ENCODE measurements at places on chromosomes 1 and 21.

DNA sequence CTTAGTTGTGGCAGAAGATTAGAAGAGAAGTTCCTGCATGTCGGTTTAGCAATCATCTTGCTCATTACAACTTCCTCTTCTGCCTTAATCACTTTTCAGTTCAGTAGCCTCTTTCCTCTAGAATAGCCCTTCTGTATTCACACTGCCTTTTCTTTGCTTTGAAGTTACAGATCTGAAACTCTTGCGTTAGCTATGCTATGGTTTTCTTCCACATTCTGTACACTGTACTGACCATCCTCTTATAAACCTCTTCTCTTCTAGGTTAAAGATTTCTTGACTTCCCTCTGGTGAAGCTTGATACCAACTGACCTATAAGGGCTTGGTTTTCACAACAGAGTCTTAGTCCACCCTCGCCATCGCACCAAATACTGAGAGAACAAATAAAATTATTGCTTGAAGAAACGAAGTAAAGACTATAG lies 35.0 kb downstream of the C21orf91 start:
- no peak for DNase-seq

DNA sequence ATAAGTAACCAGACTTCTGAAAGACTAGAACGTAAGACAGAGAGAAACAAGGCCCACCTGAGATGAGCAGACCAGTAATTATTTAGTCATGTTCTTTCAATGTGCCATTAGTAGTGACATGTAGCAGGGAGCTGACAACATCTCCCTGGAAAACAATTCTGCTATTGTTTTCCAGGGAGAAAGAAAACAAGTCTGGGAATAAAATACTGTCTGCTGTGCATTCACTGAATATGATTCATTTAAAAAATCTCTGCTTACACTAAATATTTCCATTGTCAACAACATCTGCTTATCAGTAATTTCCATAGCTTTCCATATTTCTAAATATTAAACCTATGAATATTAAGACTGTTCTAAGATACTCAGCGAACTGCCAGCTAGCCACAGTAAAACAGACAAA lies 80.0 kb downstream of the VCAM1 start:
- DNase-seq = no peak

- no peak for DNase-seq
Observed at GRCh38 chr1:202619505-202619904, 90.7 kb downstream of the SYT2 start.

- no peak for DNase-seq
Observed at GRCh38 chr1:87684713-87685205, 356.1 kb downstream of the LMO4 start.

GRCh38 chr1:157111396-157112165 lies 12.0 kb upstream of the ETV3L start:
- no peak for DNase-seq

DNA sequence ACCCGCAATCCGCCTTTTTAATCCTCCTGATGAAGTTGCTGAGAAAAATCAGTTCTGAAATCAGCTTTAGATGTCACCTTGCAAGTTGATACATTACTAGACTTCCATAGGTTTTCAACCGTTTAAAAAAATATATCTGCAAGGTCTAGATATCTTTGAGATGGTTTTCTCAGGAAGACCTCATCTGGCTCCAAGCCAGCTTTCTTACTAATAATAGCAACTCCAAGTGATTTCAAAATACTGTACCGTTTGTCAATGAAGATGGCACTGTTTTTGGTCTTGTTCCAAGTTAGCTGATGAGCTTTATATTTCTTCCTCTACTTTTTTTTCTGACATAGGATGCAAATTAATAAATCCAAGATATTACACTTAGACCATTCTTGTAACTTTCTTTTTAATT lies 40.3 kb downstream of the LRRC8C start:
- no peak for DNase-seq
